SW 1271 (cell line): ENCODE measurements at places on chromosomes 2 and 18.

GRCh38 chr2:239880396-239880795 lies 144.7 kb downstream of the NDUFA10 start:
- no peak for DNase-seq

DNA sequence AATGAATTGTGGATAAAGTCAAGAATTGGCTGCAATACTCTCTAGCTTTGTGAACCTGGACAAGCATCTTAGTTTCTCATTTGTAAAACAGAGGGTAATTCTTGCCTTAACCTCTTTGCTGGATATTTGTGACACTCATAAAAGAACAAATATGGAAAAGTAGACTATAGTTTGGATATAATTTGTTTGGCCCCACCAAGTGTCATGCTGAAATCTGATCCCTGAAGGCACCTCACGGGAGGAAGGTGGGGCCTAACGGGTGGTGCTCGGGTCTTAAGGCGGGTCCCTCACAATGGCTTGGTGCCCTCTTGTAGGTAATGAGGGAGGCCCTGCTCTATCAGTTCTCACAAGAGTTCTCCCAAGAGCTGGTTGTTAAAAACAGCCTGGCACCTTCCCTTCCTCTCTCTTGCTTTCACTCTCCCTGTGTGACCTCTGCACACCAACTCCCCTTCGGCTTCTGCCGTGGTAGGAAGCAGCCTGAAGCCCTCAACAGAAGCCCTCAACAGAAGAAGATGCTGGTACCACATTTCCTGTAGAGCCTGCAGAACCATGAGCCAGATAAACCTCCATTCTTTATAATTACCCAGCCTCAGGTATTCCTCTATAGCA lies 37.4 kb downstream of the ARL4C start:
- DNase-seq: no peak

DNA sequence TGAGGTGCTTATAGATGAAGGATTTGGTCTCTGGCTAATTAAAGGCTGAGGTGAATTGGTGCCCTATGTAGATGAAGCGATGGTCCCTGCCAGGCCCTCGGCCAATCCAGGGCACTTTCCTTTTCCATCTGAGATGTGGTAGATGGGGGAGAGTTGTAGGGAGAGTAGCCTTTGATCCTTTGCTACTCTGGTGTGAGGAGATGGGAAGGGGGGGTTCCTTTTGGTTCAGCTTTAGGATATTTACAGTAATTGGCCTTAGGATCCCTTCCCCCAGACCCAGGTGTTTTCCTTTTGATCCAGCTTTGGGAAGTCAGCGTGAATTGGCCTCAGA lies 5.4 kb upstream of the ZC3H8 start:
- no peak for DNase-seq

DNA sequence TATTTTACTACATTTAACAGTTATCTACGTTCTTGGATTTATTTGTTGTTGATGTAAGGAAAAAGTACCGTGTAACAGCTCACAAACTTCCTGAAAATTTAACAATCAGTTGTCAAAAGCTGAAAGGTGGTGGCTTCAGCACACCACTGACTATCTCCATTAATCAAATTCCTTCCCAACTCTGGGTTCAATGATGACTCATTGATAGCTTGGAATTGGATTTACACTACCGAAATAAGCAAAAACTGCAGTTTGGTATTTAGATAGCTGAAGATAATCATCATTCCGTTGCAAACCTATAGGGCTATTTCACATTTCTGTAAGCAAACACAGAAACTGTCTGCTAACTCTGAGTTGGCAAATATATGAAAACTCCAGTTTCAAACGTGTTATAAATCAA lies 322.3 kb upstream of the TFPI start:
- no peak for DNase-seq

DNA sequence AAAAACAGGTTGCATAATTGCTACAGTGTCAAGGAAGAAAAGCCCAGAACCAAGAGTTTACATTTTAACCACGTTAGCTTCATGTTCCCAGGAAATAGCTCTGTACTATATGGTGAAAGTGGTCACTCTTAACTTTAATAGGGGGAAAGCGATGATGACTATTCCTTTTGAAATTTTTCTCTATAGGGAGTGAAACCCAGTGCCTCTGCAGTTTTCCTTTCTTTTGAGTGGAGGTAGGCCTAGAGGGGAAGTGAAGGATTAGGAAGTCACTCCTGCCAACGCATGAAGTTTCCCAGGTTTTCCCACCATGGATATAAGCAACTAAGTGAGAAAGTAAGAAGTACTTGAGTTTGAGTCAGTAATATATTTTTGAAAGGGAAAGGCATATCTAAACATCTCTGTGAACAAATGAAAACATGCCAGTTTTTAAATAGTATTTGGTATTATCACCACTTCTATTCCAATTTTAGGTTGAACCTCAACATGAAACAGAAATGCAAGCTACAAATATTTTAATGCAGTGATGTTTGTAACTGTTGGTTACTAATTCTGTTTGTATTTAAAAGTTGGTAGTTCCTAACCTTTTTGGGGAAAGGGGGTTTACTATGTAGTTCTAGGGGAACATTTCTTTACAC lies 91.9 kb downstream of the VRK2 start:
- no peak for DNase-seq

DNA sequence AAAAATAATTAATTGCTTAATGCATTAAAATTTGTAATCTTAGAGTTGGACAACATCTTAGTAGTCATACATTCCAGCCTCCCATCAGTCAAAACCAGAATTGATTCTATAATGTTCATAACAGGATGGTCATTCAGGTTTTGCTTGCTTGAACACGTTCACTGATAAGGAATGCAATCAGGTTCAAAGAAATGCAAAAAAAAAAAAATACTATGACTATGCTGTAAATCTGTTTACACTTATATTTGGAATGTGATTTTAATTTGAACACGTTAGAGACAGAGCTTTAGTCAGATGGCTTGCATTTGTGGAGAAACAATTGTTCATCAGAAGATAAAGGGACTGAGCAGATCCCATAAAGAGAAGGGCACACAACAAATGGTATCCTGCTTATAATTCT lies 131.3 kb upstream of the UNC80 start:
- DNase-seq: no peak

DNA sequence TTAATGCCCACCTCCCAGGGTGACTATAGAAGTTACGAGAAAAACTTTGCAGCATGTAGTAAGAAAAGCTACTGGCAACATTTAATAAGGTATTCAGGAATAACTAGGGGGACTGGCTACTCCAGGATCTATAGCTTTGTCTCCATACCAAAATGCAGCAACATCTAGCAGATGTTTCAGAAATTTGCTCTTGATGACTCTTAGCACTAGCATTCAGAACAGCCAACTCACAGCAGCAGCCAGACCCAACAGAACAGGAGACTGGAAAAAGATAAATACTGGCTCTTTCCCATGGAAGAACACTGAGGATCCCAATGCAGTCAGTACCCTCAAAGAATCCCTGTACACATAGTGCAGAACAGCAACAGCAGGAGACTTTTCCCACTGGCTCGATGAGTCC lies 105.0 kb downstream of the PRKRA start:
- DNase-seq: no peak

- DNase-seq: no peak
Measured at GRCh38 chr18:11998193-11998592, 16.9 kb downstream of the IMPA2 start.

- DNase-seq: no peak
Measured at GRCh38 chr2:71699428-71699827, 246.1 kb downstream of the DYSF start.

DNA sequence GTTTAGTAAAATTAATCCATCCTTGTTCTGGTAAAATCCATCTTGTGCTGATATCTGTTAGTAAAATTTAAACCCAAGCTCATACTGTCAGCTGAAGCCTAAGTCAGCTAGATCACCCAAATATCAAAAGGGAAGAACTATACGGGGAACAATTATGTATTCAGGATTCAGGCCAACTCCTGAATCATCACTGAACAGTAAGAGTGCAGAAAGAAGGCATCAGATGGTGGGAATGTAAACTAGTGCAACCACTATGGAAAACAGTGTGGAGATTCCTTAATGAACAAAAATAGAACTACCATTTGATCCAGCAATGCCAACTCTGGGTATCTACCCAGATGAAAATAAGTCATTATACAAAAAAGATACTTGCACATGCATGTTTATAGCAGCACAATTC lies 81.8 kb downstream of the RAPGEF4 start:
- no peak for DNase-seq

GRCh38 chr2:144516981-144517865 lies 2.7 kb downstream of the ZEB2 start:
- peak; percentile 72 for DNase-seq

- peak; percentile 9 for DNase-seq
Measured at GRCh38 chr2:30915486-30915885, 108.2 kb upstream of the CAPN13 start.

- DNase-seq: no peak
Measured at GRCh38 chr2:64396551-64396950, 57.4 kb upstream of the LGALSL start.
